ENCODE measurements at places on chromosomes 12 and 14.

GRCh38 chr14:36281309-36281708, 39.1 kb downstream of the MBIP start:
- DNase-seq, result no peak

- no peak for DNase-seq
Measured at GRCh38 chr14:76937181-76938091, 91.1 kb downstream of the IRF2BPL start.

- no peak for DNase-seq
Measured at GRCh38 chr14:55180434-55180833, 11.0 kb downstream of the DLGAP5 start.

GRCh38 chr12:49566361-49566760, 1.6 kb downstream of the MCRS1 start:
- no peak for DNase-seq

- no peak for DNase-seq
Measured at GRCh38 chr12:106062693-106063092, 76.1 kb downstream of the NUAK1 start.

GRCh38 chr12:124132530-124132929, 159.5 kb downstream of the ZNF664 start:
- no peak for DNase-seq

DNA sequence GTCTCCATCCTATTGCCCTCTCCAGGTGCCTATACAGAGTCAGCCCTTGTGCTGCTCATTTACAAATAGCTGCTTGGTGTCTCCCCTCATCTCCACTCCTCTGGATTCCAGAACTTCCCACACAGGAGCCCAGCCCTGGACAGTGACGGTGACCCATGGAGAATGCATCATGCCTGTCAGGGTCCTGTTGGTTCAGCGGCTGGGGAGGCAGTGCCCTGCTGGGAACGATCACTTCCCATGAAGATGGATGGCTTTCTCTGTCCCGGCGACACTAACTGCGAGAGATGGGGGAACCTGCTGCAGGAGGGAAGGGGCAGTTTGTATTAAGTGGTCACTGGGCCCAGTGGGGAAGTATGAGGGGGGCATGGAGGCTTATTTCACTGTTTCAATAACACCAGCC, 395.0 kb upstream of the TBX3 start:
- no peak for DNase-seq

DNA sequence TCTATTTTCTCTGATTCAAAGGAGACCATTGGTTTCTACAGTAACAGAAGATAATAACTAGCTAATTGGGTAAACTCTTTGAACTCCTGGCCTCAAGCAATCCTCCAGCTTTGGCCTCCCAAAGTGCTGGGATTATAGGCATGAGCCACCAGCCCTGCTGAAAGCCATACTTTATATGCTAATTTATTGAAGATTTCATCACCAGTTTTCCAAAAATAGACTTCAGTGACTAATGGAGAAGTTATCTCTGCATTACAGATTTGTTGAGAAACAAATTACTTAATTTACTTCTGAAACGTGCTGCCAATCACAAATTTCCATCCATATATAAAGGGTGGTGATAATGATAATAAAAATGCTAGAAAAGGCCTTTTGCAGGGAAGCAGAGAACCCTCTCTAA, 1758.1 kb upstream of the SEL1L start:
- DNase-seq, result no peak

GRCh38 chr12:6396031-6396430, 12.1 kb downstream of the LTBR start:
- DNase-seq, result no peak

Data from CD4-positive, alpha-beta T cell treated with Interleukin-12 subunit alpha and Interleukin-12 subunit beta, for 1 hour (primary cell).